ENCODE measurements at places on chromosomes 6 and 20.
A peak's percentile ranks its signal among the peaks of the same experiment; 100 is the strongest.

- no peak for DNase-seq
These were observed 36.0 kb downstream of the KIZ start for GRCh38 chr20:21161926-21162325.

DNA sequence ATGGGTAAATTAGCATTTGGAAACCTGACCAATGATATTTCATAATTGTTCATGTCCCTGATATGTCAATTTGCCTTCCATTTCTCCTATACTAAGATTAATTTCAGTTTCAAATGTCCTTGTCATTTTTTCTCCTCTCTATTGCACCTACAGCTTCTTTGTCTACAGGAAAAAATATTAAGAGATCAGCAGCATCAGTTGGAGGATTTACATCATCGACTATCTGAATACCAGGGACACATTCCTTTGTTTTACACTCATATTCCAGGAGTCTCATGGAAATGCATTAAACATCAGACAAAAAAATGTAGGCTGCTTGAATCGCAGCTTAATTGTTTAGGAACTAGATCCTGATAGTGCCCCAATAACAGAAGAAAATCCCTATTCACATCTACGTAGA, 188.2 kb downstream of the PRKN start:
- peak; percentile 35 for DNase-seq

DNA sequence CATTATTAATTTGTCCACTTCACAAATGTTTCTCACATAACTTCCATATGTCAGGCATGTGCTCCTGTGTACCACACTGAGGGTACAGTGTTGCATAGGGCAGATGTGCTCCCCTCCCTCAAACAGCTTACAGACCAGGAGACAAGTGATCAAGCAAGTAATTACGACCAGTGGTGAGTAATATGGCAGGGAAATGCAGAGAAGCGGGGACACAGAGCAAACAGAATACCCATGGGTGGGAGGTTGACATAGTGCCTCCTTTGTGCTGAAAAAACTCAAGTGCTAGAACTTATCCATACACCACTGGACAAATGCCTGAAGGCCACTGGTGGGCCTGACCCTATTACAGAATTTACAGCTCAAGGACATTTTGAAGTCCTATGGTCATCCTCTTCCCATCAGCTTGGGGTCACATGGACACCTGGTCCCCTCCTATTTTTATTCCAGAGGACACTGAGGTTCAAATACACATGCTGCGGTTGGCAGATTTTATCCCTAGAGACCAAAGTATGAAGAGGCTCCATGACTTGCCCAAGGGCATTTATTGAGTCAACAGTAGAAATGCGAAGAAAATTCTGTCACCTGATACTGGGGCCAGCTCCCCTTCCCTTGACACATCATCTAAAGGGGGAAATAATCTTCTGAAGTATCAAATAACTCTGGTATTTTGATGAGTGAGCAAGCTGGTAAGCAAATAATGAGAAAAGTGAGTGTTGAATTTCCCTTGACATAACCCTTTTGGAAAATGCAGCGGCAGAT, 116.6 kb downstream of the QRSL1 start:
- no peak for DNase-seq

GRCh38 chr6:100923481-100924165, 42.5 kb upstream of the ASCC3 start:
- DNase-seq: peak; percentile 0

DNA sequence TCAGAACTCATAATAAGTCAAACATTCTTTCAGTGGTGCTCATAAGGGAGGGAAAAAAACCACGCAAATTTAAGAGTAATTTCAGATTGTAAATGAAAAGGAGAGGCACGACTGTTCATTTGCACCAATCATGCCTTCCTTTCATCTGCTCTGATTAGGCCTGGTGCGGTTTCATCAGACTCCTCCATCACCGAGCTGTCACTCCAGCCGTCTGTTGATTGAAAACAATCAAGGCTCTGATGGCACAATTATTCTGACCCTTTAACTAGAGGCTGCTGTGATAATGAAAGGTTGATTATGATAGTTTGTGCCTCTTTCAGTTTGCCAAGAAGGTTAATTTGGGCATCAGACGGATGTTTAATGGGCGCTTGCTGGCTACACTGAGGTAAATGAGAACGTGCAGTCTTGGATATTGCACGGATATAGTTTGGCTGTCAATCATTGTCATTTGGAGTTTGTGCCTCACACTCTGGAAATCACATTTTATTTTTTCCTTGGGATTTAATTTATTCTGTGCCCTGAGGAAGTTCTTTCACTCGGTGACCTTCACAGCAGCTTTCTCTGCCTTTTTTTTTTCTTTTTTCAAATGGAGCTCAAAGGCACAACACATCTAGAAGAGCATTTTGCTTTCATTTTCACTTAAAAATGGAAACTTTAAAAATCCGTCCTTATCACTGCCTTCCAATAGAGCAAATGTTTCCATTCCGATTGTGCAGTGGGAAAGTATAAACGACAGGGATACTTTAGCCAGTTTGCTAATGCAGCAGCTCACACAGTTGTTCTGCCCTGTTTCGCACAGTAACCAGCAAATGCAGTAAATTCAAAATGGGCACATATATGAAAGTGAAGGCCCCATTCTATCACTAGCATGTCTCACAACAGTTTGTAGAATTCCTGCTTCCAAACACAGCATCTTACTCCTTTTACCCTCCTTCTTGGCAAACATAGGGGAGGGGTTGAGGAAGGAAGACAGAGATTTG, 172.8 kb downstream of the KLHL32 start:
- DNase-seq: no peak

GRCh38 chr20:53806683-53807401, 213.2 kb upstream of the ZNF217 start:
- no peak for DNase-seq

- no peak for DNase-seq
These were observed 11.0 kb downstream of the TREML2 start for GRCh38 chr6:41189967-41190366.

GRCh38 chr20:9985773-9986172, 49.0 kb upstream of the ANKEF1 start:
- no peak for DNase-seq

- DNase-seq: no peak
These were observed 15.0 kb downstream of the MTG2 start for GRCh38 chr20:62197801-62198200.

DNA sequence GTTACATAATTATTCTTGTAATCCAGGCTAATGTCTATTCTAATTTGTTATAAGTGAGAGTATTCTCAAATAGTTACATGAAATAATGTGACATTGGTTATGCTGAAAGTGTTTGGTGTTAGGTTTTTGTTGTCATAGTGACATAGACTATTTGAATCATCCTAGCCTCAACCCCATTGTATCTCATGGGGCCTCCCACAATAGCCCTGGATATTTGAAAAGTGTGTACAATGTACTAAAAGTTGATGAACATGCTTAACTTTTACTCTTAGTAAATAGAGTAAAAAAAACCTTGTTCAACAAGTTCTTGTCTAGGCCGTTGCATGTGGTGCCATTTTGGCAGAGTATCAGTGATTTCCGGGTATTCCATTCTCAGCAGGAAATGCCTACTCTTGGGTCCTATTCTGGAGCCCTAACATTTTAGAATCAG, 83.0 kb downstream of the RTN4IP1 start:
- DNase-seq: peak; percentile 27

DNA sequence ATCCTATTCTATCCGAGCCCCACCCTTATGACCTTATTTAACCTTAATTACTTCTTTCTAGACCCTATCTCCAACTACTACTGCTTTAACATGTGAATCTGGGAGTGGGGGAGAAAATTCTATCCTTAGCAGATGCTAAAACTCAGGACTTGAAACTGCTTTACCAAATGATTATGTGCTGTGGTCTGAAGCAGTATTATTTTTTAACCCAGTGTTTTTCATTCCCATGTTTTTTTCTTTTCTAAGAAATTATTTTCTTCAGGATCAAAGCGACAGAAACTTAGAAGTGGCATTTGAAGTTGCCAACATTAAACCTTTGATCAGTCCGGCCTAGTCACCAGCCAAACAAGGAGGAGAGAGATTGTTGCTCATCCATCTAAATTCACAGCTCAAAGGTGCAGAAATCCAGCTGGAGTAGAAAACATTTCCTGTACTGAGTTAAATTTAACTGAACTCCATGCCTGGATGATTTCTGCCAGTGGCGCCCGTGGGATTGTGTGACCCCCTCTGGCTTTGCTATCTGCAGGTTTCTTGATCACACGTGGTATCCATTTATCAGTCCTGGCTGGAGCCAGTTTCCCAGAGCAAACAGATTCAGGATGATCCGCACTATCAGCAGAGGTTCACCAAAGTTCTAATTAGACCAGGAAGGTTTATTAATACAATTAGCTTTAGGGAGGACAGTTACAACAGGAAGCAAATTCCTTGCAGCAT, 300.5 kb downstream of the PLCB1 start:
- DNase-seq: no peak

DNA sequence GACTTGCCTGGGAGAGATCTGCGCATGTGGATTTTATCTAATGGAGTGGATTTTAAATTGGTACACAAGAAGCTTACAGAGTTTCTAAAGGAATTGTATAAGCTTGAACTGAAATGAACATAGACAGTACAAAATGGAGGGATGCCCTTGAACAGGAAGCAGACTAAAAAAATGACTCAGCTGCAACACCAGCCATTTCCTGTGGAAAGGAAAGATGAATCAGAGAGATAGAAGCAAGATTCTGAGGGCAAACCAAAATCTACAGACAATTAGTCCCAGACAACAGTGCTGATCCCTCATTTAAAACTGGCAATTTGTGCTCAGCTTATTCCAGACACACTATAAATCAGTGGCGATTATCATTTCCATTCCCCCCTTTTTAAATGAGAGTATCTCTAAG, 114.6 kb upstream of the TCF21 start:
- peak; percentile 73 for DNase-seq

- DNase-seq: no peak
These were observed 24.1 kb upstream of the RPS6KA2 start for GRCh38 chr6:166650824-166651807.

DNA sequence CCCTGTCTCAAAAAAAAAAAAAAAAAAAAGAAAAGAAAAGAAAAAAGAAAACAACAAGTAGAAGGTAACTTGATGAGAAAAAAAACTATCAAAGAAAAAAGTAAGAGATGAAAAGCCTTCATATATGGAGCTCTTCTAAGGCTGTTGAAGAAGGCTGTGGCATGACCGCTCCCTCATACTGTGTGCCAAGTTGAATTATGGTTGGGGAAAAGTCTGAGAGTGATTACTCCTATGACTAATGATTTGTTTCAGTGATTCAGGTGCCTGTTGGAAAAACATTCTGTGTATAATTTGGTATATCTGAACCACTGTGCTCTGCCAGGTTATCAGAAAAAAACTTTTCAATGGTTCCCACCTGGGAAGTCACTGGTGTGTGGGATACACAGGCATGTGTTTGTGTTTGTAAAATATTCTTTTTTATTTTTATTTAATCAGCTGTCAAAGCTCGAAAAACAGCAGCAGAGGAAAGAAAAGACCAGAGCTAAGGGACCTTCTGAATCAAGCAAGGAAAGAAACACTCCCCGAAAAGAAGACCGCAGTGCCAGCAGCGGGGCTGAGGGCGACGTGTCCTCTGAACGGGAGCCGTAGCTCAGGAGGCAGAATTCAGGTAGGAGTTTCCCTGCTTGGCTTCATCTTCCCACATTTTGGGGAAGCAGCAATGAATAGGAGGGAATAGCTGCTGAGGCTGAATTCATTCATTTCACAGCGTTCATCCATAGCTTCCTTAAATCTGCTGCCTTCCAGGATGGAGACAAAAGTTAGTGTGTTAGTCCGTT, 69.7 kb upstream of the SCP2D1 start:
- DNase-seq: no peak

DNA sequence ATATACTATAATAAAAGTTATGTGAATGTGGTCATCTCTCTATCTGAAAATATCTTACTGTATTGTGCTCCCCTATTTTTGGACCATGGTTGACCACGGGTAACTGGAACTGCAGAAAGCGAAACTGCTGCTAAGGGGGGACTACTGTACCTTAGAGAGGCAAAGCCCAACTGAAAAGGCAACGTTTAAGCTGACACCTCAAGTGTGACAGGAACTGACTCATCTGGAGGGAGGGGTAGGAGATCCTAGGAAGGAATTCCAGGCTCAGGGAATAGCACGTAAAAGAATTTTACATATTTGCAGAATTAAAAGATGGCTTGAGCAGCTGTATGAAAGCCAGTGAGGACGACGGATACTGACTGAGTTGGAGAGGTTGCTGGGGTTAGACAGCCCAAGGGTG, 34.8 kb downstream of the ELOVL2 start:
- DNase-seq: peak; percentile 74

GRCh38 chr20:45935416-45936046, 1.0 kb downstream of the PCIF1 start:
- no peak for DNase-seq

DNA sequence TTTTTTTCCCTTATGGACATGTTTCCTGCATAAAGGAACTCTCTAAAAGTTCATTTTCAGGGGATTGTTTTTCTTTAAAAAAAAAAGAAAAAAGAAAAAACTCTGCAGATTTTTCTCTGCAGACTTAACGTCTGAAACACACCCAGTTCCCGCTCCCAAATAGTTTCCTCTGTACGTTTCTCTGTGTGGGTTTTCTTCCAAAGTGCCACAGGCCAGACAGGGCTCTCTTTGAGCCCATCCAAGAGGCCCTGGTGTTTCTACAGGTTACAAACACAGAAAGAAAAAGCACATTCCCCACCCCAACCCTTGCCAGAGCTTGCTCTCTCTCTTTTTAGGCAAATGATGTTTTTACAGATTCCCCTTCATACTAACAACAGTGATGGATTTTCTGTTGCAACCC, 258.6 kb downstream of the FNDC1 start:
- DNase-seq: no peak

DNA sequence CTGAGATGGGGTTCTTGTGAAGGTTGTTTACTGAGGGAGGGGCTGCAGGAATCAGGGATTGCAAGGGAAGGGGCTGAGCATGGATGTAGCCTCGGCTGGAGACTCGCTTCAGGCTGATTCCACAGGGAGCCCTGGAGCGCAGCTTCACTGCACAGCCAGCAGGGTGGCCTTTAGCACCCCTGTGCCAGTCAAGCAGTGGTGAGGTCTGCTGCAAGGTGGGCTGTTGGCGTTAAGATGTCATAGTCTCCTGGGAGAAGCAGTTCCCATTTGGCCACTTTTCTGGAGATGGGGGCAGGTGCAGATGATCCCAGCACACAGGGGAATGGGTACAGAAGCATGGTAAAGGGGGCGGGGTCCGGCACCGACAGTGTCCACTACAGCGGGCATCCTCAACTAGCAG, 126.3 kb downstream of the TOX2 start:
- no peak for DNase-seq
